ENCODE measurements at places on chromosomes 13 and 19. TPM values are rescaled to one million over a fixed set of nuclear protein-coding genes. Genes with fewer than 3 reads are reported as not detected.

Gene KRTDAP
- total RNA-seq: not detected

Gene TRPC4
- total RNA-seq: 1.2 TPM

Gene NMRK2
- not detected for total RNA-seq

Gene CGB2
- total RNA-seq: not detected

Gene SYNGR4
- not detected for total RNA-seq

All from fibroblast of the aortic adventitia (primary cell).